ENCODE measurements at places on chromosomes 6 and 20.

DNA sequence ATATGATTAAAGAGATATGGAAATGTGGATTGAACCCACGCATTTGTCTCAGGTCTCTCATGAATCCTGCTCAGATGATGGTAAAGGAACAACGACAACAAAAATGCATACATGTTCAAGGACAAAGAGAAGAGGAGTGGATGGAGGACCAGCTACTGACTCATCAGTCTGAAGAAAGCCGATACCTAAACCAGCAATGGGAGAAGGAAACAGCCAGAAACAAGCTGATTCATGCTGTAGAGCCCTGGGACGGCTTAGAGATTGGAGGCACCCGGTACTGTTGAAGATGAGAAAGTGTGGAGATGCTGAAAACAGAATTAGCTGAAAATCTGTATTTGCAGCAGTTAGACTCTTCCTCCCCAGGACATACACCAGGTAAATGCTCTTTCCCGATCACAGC lies 14.4 kb upstream of the RIPPLY2 start:
- DNase-seq: no peak

DNA sequence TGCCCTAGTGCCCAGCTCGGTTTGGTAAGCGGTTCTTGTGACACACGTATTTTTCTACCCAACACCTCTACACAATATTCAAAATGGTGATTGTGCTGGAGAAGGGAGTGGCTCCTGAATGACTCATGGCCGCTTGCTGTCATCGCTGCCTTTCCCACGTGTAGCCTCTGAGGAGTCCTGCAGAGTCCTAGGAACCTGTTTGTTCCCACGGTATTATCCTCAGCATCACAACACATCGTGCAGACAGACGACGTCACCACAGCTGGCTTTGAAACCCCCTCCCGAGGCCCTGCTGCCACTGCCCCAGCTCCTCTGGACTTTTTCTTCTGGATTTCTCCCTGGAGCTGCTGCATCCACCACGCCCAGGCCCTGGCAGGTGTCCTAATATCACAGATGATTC lies 353.5 kb downstream of the SMOC2 start:
- DNase-seq: no peak

DNA sequence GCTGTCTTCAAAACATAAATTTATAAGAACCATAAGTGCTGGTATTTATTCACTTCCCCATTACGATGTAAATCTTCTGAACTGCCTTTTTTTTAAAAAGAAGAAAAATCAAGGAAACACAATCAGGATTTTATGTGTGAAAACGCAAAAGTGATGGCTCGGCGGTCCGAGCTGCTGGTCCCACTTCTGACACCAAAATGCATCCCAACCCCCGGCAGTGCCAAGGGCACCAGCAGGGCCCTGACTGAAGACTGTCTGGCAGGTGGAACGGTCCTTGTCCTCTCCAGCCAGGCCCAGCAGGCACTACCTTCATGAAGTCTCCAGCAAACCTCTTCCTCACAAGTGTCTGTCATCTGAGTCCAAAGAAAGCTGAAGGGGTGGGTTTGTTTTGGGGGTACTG lies 41.2 kb downstream of the TBC1D7 start:
- DNase-seq: no peak

GRCh38 chr6:127533736-127534135 lies 14.6 kb upstream of the MTCL3 start:
- no peak for DNase-seq

GRCh38 chr6:19849196-19849595 lies 12.0 kb downstream of the ID4 start:
- no peak for DNase-seq

- peak; percentile 69 for DNase-seq
Observed at GRCh38 chr6:29628419-29629281, 4.3 kb downstream of the GABBR1 start.

GRCh38 chr6:29965873-29966601 lies 23.7 kb downstream of the HLA-A start:
- peak; percentile 58 for DNase-seq

DNA sequence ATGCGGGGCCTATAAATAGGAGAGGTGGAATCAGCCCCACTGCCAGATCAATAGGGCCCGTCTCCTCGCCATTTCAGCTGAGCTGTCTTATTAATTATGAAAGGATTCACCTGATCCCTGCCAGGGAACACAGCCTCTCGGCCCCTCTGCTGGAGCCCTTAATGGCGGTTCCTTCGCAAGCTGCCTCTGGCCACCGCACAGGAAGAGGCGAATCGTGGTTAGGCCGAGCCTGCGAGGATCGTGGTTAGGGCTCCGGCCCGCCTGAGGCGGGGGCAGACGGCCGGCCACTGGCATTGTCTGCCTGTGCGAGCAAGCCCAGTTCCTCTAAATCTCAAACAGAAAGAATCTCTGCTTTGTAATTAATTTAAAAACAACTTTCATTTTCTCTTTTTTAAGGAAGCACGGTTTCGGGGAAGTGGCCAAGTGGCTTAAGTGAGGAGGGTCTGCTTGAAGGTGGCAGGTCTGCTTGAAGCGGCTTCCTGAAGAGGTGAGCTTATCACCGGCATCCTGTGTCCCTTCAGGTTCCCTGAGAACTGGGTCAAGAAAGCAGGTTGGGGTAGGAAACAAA lies 9.2 kb downstream of the NRN1 start:
- no peak for DNase-seq

DNA sequence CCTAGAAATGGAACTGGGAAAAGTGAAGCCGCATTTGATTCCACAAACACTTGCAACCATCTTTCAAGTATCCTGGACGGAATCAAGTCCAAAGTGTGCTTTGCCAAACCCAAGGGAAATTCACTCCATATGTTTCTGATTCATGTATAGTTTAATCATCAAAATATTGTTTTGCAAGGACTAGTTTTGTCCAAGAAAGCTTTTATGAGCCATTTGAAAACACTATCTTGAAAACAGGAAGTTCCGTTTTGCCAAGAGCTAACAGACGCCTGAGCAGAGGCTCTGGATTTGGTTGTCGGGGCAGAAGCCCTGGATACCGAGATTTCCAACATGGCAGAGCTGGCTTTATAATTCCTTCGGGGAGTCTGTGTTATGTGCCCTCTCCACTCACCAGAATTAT lies 251.1 kb downstream of the PHACTR1 start:
- DNase-seq: no peak

DNA sequence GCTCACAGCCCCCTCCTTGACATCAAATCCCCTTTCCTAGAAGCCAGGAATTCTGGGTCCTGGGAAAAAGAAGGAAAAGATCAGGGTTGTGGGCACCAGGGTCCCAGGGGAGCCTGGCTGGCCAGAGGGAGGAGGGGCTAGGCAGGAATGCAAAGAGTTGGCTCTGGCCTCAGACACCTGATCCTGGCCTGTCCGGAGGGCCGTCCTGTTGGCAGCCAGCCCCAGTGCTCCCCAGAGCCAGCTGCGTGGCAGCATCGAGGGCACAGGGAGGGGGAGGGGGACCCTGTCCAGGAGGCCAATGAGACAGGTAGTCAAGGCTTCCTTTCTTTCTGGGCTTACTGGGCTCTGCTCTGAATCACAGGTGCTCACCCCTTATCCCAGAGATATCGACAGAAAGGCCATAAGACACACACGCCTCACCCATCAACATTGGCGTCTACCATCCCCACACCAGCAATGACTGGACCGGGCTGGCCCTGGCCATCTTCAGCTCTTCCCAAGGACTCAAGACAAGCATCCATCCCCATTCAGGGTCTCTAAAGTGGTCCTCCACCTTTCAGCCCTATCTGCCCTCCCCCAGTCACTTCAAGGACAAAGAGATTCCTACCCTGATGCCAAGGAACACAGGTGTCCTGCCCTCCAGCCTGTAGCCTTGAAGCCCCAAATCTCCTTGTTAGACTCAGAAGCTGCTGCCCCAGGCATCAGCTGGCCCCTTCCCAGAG lies 723 bp downstream of the COL11A2 start:
- no peak for DNase-seq

GRCh38 chr6:110895907-110896608 lies 21.5 kb downstream of the AMD1 start:
- no peak for DNase-seq

DNA sequence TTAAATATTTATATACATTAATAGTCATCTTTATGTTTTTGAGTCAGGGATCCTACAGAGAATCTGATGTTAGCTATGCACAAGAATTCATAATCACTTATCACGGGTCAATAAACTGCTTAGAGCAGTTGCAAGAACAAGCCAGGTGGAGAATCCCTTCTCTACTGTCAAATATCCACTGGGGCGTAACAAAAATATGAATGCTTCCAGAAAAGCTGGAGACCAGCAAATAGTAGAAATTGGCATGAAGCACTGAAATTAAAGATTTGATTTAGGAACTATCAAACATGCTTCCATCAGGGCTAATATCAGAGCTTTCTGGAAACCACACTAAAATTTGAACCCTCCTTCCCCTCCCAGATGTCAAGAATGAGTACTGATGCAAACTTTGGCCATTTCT lies 37.3 kb downstream of the ADGRG6 start:
- DNase-seq: no peak

GRCh38 chr6:91376686-91377085 lies 789.8 kb upstream of the MAP3K7 start:
- DNase-seq: no peak

GRCh38 chr20:32238483-32239425 lies 31.1 kb downstream of the POFUT1 start:
- DNase-seq: no peak
